ENCODE measurements at places on chromosomes 5 and 9. TPM values are rescaled to one million over a fixed set of nuclear protein-coding genes. Genes with fewer than 3 reads are reported as not detected.

The TARS1 gene
- 118 TPM for total RNA-seq

The TSSK1B gene
- total RNA-seq: not detected

The TXNDC8 gene
- total RNA-seq: not detected

The NPR3 gene
- 1.6 TPM for total RNA-seq

The C7 gene
- total RNA-seq: 681 TPM

The ZNF658 gene
- 8.2 TPM for total RNA-seq

The SPINK13 gene
- not detected for total RNA-seq

The AGXT2 gene
- not detected for total RNA-seq

All from gastroesophageal sphincter (tissue), 4 donors.